PC-9 (cell line): ENCODE measurements at places on chromosomes 16 and 17.

GRCh38 chr16:28082624-28083023, 19.1 kb upstream of the GSG1L start:
- DNase-seq, result no peak

DNA sequence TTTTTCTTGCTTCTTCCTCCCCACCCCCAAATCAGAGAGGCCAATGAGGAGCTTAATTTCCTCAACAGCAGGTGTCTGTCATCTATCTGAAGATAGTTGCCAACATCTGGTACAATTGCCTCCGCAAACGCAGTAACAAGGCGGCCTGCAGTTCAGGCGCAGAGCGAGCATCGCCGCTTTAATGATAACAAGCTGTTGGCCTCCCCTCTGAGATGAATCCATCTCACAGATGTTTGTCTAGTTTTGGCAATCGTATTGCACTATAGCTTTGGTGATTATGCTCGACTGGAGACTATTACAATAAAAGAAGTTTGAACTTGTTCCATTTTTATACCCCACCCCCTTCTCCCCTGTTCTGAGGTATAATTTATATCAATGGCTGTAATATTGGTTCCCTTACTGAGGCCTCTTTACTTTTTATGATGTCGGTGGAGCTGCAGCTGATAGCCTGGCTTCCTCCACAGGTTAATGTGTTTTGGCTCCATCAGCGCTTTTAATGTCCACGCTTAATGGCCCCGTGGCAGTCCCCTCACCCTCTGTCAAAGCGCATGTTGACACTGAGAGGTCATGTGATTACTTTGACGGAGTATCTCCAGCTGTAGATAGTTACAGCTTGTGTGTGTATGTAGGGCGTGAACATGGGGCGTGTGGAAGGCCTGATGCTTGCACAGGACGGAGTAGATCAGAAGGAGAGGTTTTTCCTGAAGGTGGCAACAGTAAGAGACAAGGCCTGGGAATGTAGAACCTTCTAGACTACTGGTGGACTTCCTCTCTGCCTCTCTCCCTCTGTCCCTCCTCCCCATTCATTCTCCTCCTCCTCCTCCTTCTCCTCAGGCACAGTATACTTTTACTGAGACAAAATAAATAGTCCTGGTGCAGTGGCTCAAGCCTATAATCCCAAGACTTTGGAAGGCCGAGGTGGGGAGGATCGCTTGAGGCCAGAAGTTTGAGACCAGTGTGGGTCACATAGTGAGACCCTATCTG, 164.7 kb downstream of the MSI2 start:
- no peak for DNase-seq

DNA sequence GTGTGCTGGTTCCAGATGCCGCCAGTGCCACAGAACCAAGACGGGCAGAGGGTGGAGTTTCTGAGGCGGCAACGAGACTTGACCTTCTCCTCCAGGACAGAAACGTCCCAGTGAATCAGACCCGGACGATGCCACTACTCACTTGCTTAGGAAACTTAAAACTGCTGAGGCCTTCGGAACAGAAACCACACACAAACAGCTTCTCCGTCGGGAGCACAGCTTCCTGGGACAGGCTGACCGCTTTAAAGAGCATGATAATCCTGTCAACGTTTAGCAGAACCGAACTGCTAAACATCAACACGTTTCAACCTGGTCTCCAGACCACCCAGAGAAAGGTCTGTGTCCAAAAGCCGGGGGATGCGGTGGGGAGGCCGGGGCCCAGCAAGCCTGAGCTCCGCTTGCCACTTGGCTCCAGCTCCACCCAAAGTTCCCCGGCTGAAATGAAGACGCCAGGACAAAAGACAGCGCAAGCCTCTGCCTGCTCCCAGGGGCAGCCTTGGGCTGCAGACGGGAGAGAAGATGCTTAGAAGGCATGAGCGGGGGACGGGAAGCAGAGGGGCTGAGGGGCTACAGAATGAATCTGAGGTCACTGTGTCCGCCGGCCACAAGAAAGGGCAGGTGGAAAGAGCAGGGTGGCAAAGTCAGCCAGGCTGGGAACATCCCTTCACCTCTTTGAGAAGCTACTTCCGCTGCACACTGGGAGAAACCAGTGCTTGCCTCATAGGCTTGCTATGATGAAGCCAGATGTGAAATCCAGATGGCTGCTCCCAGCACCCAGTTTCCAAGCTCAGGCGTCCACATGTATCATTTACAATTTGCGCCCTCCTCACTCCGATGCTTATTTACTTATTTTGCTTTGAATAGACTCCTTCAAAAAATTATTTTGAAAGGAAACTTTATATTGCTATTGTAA, 69.0 kb downstream of the MRM3 start:
- no peak for DNase-seq

- DNase-seq, result peak; percentile 64
Measured at GRCh38 chr17:59257101-59257500, 36.8 kb downstream of the GDPD1 start.

- no peak for DNase-seq
Measured at GRCh38 chr17:76354317-76354729, 607 bp upstream of the PRPSAP1 start.

GRCh38 chr16:85350973-85351372, 238.7 kb upstream of the CIBAR2 start:
- peak; percentile 95 for DNase-seq

DNA sequence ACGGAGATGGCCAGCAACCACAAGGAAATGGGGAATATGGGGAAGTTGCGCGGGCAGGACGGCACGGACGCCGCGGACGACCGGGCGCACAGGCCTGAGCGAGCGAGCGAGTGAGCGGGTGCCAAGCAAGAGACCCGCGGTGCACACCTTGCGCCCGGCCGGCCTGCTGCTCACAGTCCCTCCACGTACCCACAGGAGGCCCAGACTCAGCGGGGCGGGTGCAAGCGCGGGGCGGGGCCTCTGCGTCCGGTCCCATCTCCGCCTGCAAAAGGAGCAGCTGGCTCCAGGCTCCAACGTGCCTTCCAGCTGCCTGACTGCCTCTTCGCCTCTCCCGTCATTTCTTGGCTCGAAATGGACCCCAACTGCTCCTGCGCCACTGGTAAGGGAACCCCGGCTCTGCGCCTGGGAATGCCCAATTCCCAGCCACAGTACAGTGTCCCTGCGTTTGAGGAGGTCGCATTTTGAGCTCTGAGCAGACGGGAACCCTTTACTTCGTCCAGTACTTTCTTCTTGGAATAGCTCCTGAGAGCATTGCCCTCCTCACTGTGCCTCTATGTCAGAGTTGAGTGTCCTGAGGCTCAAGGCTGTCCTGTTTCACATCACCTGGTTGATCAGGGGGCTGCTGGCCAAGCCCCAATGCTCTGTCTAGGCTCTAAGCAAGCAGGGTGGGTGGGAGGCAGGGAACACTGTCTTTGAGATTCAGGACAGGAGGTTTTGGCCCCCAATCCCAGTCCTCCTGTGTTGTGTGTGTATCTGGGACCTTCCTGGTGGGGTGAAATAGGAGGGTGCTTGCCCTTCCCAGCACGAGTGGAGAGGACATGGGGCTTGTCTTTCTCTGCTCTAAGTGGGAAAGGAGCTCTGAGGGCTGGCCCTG, 8.1 kb upstream of the MT1E start:
- no peak for DNase-seq

- DNase-seq, result no peak
Measured at GRCh38 chr16:253833-254232, 19.2 kb downstream of the FAM234A start.

GRCh38 chr17:27257031-27257357, 36.9 kb upstream of the WSB1 start:
- DNase-seq, result no peak

DNA sequence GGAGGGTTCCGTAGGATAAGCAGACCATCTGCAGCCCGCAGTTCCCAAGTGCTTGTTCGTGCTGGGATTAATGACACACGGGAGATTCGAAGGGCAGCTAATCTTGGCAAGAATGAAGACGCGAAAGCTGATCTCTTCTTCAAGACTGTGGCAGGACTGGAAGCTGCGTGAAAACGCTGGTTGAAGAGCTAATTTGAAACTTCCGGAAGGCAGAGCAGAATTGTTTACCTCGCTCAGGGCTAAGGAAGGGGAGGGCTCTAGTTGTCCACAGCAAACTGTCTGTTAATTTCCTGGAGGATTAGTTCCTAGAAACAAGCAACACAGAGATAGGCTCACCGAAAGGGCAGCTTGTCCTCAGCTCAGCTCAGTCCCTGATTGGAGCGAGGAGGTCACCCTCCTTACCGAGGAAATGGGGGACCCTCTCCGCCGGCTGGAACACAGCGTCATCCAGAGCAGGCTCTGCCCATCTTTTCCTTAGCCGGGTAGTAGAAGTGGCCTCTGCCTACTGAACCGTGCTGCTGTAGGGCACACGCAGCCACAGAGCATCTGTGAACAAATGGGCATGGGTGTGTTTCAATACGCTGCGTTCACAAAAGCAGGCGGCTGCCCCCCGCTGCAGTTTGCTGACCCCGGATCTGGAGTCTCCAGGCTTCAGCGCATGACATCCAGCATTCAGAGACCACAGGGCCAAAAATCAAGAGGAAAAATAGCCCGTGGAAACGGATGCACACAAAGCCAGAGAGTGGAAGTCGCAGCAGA, 16.7 kb upstream of the BAIAP2 start:
- DNase-seq, result no peak
